Right forelimb (tissue), 1 donor: ENCODE measurements at places on chromosomes 2 and 18.

DNA sequence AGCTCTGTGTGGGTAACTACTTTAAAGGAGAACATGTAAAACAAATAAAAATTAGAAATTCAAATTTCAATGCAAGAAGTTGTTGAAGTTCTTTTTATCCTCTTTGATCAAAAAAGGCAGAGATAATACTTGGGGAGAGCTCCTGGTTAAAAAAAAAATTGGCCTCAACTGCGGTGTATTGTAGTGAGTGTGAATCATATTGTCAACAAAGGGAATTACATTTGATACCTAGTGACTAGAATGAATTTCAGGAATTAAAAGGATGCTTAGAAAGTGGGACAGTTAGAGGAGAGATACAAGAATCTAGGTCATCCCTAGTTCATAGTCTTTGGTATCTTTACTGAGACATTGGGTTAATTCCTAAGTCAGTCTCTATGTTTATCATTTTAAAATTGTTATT lies 473.0 kb downstream of the CCDC85A start:
- no peak for DNase-seq

DNA sequence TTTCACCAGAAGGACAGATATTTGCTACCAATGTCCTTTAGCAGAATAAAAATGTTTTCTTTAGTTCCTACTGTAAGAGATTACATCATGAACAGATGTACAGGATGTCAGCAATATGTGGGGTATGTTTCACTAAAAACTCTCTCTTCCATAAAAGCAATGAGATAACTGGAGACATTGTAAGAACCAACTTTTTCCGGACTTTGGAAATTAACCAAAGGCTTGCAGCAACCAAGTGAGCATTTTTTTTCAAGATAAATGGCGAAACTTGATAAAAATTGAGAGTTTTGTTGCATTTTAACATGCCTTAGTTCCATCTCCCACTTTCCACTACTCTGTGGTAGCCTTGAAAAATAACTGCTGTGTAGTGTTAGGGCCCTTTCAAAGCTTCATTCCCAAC lies 429.8 kb upstream of the CDH2 start:
- DNase-seq = no peak

DNA sequence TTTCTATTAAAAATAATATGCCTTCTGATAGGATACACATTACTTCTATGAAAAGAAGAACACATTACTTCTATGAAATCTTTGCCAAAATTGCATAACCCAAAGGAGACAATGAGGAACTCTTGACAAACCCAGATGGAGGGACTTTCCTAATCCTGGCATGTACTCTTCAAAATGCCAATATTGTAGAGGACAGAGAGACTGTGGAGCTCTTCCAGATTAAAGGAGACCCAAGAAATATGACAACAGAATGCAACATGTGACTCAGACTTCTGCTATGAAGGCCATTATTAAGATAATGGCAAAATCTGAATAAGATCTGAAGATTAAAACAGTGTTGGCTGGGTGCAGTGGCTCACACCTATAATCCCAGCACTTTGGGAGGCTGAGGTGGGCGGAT lies 22.2 kb downstream of the SOWAHC start:
- no peak for DNase-seq

GRCh38 chr2:236857781-236858180 lies 227.9 kb upstream of the COPS8 start:
- DNase-seq = no peak

GRCh38 chr2:226304308-226304707 lies 495.3 kb downstream of the IRS1 start:
- no peak for DNase-seq

DNA sequence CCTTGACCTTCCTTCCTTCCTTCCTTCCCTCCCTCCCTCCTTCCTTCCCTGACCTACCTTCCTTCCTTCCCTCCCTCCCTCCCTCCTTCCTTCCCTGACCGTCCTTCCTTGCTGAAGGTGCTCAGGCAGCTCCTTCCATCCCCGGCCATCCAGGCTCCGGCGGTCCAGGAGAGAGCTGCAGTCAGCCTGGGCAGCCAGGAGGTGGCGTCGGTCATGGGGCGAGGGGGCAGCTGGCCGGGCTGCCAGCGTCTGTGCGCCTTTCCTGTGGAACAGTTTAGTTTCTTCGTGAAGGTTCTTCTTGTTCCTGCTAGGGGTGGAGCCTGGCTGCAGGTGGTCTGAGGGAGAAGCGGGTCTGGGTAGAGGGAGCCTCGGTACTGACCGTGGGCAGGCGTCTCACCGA lies 15.7 kb downstream of the GPR35 start:
- DNase-seq = peak; percentile 40

GRCh38 chr2:74424995-74425406 lies 3.5 kb downstream of the WDR54 start:
- no peak for DNase-seq

DNA sequence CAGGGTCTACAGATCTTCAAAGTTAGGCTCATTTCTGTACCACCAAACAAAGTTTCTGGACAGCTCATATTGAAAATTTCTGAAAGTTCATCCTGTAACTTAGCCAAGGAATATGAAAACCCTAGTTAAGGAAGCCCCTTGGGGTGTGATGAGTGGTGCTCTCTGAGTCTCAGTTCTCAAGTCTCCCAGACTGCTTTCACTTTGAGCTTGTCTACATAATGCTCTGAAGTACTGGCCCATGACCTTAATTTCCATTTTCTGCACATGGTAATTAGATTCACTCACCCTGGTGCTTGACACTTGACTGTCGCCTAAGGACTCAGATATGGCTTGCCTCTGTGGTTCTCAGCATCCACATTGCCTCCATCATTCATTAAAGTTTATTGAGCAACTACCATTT lies 51.7 kb upstream of the SATB2 start:
- no peak for DNase-seq

DNA sequence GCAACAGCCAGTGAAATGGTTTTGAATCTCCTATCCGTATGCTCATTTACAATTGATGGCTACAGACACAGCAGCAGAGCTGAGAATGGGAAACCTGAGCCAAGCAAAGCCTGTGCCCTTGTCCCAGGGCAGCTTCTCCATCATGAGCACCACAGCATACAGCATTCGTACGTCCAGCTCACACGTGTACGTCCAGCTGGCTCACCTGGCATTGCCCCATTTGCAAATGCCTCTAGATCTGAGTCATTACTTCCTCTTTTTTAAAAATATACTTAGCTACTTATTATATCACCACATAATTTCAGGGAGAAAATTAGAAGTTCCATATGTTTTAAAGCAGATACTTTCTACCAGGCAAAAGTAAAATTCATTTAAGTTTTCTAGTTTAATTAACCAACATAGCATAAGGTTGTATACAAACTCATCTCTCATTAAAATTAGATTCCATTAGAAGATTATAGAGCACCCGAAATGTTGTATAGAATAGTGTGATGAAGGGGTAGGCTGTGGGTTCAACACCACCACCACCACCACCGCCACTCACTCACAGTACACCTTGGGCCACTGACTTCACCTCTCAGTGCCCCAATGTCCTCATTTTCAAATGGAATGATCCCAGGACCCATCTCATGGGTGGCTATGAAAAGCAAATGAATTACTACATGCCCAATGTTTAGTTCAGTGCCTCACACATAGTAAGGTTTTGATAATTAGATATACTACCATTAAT lies 31.4 kb upstream of the TMEM177 start:
- no peak for DNase-seq

- DNase-seq = no peak
Observed at GRCh38 chr2:186126181-186126580, 359.9 kb upstream of the ZC3H15 start.

DNA sequence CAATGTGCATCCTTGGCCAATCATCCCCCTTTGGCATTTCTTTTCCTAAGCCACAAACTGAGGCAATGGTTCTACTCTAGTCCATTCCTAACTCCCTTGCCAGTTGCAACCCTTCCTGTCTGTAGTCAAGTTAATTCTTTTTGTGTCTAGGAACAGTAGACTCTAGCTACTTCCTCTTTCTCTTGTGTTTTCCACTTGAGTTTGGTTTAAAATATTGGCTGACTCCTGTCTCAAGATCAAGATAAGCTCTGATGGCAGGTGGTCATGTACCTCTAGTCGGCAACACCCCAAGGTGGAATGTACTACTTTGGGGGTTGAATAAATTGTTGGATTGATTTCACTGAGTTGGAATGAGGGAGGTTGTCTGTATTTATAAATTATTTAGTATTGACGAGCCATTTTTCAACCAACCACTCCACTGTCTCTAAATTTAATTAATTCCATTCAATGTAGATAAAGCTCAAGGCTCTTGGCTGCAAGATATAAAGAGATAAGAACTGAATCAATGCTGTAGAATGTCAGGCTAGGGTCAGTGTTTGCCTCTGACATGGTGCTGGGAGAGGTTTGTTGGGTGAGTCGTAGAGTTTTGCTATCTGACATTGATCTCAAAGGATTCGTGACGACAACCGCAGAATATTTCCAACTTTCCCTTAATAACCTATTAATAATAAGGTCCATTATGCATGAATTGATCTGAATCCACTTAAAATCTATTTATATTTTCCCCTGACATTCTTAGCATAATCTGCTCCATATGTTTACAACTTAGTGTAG lies 188.7 kb upstream of the APCDD1 start:
- no peak for DNase-seq

GRCh38 chr2:134679745-134680144 lies 39.1 kb downstream of the TMEM163 start:
- no peak for DNase-seq

DNA sequence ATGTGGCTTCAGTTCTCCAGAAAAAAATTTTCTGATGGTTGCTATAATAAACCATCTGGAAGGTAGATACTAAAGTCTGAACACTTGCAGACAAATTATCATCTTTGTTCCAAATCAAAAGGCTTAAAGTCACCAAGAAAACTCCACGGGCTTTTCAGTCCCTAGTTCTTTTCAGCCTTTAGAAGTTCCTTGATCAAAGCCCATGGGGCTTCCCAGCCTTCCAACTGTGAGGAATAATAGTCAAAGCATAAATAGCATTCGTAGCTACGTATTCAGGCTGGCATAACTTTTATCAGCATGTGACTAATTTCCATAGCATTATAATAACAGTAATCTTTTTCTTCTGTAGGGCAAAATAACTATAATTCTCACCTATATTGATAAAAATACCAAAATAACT lies 13.9 kb downstream of the SCG2 start:
- no peak for DNase-seq

DNA sequence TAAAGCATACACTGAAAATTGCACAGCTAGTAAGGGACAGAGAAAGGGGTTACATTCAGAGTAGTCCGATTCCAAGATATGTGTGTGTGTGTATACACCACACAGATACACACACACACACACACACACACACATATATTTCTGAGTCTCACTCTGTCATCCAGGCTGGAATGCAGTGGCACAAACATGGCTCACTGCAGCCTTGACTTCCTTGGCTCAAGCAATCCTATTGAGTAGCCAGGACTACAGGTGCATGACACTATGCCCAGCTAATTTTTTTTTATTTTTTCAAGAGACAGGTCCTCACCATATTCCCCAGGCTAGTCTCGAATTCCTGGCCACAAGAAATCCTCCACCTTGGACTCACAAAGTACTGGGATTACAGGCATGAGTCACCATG lies 68.1 kb upstream of the ITPRID2 start:
- no peak for DNase-seq

DNA sequence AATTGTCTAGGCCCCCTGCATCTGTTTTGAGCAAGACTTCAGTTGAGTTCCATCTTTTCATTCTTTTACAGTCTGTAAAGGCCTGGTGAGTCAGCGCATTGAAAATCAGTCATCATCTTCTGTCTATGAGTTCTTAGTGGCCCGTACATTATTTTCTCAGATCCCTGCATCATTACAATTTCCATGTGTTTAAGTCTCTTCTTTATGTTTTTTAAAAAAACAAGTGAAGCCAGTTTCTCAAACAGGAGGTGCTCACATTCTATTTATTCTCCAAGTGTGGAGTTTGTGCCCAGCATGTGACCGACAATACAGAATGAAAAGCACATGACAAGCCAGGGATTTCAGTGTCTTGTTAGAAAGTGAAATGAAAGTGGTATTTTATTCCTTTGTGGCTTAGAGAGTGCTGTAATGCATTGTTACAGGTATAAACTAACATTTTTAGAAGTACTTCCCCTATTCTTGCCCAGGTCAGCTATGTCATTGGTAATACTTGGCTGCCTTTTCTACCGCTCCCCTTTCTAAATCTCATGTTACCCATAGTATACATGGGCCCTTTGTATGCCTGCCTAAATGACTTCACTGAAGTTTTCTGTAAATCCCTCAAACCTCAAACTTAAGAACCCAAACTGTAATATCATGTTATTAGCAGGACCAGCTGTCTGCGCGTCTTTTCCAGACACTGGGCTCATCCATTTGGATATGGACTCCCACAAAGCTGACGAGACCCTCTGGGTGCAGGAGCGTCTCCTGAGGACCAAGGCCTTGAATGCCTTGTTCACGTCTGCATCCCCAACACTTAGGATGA lies 67.6 kb downstream of the FEZ2 start:
- no peak for DNase-seq

- DNase-seq = peak; percentile 74
Observed at GRCh38 chr2:230411570-230412370, 4.2 kb upstream of the SP100 start.

DNA sequence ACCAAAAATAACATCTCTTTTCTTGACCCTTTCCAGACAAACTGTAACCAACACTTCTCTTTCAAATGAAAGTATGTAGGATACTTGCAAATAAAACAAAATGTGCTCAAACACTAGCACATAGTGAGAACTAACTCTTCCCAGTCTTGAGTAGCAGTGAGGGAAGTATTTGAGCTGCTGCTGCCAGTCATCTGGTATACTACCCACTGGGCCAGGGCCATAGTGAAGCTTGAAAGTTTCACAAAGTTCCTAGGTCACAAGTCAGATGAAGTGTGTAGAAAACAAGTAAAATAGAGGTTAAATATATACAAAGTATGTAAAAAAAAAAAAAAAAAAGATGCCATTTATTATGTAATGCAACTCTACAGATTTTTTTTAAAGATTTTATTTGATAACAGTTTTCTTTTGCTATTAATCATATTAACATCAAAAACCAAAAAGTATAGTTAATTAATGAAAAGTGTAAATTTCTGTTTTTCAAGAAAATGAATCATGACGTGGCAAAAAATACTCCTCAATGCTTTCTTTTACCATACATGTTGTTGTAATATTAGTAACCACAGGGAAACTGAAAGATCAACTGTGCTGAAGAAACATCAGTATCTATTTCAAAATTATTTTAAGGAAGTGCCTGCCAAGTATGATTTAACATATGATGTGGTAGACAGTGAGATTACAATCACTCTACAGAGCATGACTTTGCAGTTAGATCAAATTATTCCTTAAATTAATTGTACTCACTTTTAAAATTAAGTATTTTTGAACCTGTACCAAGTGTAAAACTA lies 21.6 kb upstream of the TRIB2 start:
- DNase-seq = no peak

GRCh38 chr2:129056309-129056958 lies 737.8 kb upstream of the HS6ST1 start:
- no peak for DNase-seq

GRCh38 chr2:126878601-126879000 lies 20.1 kb upstream of the TEX51 start:
- no peak for DNase-seq

GRCh38 chr2:160365716-160366367 lies 127.8 kb downstream of the RBMS1 start:
- peak; percentile 65 for DNase-seq

GRCh38 chr2:193965263-193965662 lies 1691.8 kb upstream of the SLC39A10 start:
- no peak for DNase-seq
